Glutamatergic neuron (in vitro differentiated cells): ENCODE measurements at places on chromosomes 4 and X. TPM values are rescaled to one million over a fixed set of nuclear protein-coding genes. Genes with fewer than 3 reads are reported as not detected.

Gene SUPT20HL2
- total RNA-seq, result 0.22 TPM

Gene JADE3
- 14.0 TPM for total RNA-seq

Gene NDST4
- total RNA-seq, result 5.6 TPM

Gene TRAM1L1
- 6.5 TPM for total RNA-seq

Gene SMIM43
- not detected for total RNA-seq

Gene CSAG1
- 0.98 TPM for total RNA-seq

Gene CYSLTR1
- total RNA-seq, result 0.25 TPM
